Fibroblast of lung (primary cell): ENCODE measurements at places on chromosomes 4 and X.

GRCh38 chr4:153646978-153647377 is 37.1 kb upstream of the TLR2 start:
- DNase-seq, result no peak

DNA sequence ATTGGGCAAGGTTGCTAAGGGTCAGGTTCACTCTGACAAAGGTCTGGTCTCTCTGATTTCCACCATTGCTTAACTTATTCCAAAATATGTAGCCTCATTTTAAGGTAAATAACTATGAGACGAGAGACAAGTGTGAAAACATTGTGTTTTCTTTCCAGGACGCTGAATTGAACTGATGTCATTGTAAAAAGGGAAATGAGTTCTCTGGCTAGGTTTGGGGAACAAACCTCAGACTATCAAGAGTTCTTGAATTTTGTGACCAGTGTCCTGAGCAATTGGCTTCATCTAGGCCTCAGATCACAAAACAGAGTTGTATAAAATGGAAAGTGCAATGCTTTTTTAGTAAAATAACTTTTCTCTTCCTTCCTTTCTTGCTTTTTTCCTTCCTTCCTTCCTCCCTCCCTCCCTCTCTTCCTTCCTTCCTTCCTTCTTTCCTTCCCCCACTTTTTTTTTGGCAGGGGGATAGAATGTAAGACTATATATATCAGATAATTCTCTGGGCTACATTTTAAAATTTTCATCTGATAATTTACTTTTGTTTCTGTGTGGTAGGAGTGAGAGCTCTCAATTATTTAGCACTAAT is 30.8 kb upstream of the CXCL8 start:
- DNase-seq, result no peak

DNA sequence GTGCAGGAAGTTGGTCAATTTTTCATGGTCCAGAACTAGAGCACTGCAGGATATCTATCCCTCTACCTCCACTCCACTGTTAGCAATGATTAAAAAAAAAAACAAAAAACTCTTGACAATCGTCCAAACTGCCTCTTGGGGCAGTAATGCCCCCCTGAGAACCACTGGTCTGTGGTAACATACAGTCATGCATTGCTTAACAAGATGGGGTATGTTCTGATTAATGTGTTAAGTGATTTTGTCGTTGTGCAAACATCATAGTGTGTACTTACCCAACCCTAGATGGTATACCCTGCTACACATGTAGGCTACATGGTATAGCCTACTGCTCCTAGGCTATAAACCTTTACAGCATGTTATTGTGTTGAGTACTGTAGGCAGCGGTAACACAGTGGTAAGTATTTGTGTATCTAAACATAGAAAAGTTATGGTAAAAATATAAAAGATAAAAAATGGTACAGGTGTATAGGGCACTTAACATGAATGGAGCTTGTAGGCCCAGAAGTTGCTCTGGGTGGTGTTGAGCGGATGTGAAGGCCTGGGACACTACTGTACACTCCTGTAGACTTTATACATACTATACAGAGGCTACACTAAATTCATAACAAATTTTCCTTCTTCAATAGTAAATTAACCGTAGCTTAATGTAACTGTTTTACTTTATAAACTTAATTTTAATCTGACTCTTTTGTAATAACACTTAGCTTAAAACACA is 34.1 kb downstream of the ART3 start:
- DNase-seq, result peak; percentile 13

DNA sequence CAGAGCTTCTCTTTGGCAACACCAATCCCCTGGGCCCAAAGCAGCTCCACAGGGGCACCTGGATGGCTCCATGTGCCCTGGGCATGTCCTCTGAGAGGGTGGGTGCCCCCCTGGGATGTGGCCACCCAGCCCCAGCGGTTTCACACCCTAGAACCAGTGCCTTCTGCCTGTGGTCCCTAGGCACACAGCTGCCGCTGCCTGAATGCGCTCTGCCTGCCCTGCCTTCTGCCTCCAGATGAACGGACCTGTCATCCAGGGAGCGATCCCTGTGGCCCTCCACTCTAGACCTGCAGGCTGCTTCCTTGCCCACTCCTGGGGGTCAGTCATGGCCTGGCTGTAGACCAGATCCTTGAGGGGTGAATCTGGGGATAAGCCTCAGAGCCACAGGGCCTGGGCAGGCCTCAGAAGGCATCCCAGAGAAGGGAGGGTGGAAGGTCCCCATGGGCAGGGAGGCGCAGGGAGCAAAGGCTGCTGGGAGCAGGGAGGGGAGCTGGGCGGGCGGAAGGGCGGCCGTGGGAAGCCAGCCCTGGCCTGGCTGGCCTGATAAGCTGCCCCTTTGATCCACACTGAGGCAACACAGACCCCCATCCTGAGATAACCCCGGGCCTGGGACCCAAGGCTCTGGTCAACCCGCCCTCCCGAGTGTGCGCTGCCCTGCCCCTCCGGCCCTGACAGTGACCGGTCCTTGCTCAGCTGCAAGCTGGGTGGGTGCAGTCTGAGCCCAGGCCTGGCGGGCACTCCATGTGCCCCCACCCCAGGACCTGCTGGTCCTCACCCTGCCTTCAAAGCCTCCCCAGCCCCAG is 8.1 kb upstream of the FGFR3 start:
- DNase-seq, result no peak
